NCI-H2227 treated with DMSO at 0.1 percent for 48 hours (cell line): ENCODE measurements at places on chromosomes 7 and 10.

DNA sequence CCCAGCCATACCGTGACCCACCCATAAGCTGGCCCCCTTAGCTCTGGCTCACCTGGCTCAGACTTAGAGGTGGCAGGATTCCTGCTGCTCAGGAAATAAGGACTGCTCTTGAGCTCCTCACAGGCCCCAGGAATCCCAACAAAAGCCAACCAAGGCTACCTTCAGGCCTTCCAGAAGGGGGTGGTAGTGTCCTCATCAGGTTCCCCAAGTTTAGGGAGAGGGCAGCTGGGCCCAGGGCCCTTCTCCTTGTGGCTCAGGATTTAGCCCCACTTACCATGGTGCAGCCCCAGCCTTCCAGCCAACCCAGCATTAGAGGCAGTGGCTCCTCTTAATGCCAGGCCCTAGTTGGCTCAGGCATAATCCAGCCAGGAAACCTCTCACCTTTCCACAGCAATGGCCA, 23.5 kb downstream of the NPFFR1 start:
- no peak for DNase-seq

DNA sequence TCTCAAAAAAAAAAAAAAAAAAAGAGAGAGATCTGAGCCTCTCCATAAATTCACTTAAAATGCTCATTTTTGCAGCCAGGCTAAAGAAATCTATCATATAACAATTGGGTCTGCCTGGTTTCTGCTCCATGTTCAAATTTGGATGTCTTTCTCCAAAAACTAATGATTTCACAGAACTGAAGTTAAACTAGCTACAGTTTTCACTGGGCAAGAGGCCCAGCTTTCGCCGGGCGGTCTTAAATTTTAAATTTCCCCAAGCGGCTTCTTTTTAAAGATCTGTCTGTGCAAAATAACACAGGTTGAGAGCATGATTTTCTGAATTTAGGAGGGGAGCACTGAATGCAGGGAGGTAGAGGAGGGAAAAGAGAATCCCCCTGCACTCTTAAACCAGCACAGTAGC, 603.4 kb downstream of the KCNMA1 start:
- no peak for DNase-seq

DNA sequence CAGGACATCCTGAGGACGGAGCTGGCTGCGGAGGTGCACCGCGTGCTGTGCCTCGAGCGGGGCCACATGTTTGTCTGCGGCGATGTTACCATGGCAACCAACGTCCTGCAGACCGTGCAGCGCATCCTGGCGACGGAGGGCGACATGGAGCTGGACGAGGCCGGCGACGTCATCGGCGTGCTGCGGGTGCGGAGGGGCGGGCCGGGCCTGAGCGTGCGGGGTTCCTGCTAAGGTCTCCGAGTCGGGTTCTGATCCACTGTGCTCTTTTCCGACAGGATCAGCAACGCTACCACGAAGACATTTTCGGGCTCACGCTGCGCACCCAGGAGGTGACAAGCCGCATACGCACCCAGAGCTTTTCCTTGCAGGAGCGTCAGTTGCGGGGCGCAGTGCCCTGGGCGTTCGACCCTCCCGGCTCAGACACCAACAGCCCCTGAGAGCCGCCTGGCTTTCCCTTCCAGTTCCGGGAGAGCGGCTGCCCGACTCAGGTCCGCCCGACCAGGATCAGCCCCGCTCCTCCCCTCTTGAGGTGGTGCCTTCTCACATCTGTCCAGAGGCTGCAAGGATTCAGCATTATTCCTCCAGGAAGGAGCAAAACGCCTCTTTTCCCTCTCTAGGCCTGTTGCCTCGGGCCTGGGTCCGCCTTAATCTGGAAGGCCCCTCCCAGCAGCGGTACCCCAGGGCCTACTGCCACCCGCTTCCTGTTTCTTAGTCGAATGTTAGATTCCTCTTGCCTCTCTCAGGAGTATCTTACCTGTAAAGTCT, 10.4 kb downstream of the ATG9B start:
- DNase-seq = no peak

GRCh38 chr10:32949221-32949678, 8.8 kb downstream of the ITGB1 start:
- no peak for DNase-seq

DNA sequence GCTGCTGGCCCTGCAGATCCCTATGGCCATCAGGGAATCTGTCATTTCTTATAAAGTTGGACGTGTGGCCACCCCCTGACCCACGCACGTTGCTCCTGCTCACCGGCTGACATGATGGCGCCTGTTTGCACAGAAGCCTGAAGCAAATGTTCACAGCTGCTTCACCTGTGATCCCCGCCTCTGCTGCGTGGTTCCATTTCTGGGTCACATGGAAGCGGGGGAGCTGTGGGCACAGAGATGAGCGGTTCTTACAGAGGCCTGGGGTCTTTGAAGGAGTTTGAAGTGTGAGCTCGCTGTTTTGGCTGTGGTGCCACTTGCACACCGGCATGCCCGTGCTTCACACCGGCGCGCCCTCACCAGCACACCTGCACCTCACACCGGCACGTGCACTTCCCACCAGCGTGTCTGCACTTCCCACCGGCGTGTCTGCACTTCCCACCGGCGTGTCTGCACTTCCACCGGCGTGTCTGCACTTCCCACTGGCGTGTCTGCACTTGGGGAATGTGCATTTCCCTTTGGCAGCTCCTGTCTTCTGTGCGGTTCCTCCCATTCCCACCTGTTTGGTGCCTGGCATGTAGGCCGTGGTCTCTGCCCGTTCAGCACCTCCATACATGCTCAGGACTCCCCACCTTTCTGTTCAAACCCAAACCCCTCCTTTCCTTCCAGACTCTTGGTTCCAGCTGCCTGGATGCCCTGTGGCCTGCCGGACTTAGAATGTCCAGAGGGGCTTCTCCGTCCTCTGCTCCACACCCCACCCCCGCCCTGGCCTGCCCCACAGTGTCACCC, 86.7 kb downstream of the INPP5A start:
- DNase-seq = no peak

- DNase-seq = no peak
Measured at GRCh38 chr10:112981553-112981952, 31.5 kb downstream of the TCF7L2 start.

DNA sequence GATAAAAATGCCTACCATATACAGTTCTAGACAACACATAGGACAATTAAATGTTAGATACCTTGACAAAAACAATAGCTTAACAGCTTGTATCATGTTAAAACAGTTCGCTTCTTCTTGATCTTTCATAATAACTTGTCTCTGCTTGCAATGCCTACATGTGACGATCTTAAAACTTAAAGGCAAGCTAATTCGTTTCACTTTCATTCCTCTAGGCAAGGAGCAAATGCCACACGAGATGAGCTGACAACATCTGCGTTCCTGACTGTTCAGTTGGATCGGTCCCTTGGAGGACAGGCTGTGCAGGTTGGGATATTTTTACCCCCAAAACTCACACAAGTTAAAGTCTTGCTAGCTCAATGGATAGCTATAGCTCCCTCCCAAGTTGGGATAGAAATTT, 51.6 kb upstream of the ARL4A start:
- no peak for DNase-seq

- DNase-seq = no peak
Measured at GRCh38 chr7:73909051-73909941, 48.3 kb downstream of the TMEM270 start.

DNA sequence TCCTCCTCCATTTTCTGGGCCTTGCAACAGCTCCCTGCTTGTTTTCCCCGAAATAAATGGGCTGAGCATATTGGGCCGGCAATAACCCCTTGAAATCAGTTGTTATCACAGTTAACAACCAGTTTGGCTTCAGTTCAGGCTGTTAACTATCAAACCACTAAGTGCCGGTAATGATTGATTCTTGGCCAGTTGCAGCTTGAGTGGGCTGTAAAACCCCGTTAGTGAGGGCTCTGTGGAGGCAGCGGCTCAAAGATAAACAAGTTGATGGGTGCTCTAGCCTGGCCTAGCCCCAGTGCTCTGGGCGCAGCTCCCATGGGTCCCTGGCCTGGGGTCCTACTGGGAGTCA, 8.3 kb downstream of the FGF8 start:
- DNase-seq = peak; percentile 3

- peak; percentile 37 for DNase-seq
Measured at GRCh38 chr10:6388261-6388893, 185.6 kb downstream of the PFKFB3 start.

GRCh38 chr10:117741524-117741923, 199.0 kb downstream of the EMX2 start:
- no peak for DNase-seq

DNA sequence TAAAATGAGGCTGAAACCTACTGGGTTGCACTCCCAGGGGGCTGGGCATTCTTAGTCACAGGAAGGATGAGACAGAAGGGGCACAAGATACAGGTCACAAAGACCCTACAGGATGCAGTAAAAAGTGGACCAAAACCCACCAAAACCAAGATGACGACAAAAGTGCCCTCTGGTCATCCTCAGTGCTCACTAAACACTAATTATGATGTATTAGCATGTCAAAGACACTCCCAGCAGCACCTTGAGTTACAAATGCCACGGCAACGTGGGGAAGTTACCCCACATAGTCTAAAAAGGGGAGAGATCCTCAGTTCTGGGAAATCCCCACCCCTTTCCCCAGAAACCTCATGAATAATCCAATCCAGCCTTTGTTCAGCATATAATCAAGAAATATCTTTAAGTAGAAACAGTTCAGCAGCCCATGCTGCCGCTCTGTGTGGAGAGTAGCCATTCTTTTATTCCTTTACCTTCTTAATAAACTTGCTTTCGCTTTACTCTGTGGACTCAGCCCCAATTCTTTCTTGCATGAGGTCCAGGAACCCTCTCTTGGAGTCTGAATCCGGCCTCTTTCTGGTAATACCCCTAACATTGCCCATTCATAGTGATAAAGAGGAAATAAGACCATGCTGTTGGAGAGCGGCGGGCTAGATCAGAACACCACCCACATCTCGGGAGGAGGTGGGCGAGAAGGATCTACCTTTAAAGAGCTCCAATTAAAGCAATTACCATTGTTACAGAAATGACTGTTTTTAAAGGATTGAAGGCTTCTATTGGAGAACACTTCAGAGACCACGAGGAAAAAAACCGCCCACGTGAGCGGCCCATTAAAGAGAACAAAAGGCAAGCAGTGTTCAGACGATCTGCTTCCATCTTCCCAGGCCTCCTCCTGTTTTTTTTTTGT, 170.9 kb downstream of the USP6NL start:
- DNase-seq = no peak

DNA sequence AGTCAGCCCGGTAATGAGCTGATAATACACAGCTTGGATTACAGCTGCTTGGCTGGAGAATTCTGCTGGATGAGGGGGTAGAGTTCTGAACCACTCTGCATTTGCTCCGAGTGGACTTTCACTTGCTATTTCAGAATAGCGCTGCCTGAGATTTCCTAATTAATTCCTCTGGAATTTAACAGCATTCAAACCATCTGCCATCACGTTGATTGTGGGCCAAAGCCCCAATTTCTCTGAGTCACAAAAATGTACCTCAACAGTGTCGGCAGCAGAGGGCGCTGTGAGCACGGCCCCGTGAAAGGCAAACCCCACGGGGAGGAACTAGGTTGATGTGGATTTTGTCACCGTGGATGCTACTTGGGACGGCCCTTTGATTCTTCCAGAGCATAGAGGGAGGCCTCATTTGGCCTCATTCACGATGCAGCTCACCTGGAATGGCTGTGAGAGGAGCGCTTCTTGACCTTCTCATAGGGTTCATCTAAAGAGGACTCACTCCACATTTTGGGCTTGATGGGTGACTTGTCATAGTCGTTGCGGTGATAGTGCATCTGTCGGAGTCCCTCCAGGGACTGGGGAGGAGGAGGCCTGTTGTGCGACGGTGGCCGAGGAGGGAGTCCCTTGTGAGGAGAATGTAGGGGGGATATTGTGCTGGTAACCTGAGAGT, 73.3 kb downstream of the PRPF18 start:
- peak; percentile 1 for DNase-seq

DNA sequence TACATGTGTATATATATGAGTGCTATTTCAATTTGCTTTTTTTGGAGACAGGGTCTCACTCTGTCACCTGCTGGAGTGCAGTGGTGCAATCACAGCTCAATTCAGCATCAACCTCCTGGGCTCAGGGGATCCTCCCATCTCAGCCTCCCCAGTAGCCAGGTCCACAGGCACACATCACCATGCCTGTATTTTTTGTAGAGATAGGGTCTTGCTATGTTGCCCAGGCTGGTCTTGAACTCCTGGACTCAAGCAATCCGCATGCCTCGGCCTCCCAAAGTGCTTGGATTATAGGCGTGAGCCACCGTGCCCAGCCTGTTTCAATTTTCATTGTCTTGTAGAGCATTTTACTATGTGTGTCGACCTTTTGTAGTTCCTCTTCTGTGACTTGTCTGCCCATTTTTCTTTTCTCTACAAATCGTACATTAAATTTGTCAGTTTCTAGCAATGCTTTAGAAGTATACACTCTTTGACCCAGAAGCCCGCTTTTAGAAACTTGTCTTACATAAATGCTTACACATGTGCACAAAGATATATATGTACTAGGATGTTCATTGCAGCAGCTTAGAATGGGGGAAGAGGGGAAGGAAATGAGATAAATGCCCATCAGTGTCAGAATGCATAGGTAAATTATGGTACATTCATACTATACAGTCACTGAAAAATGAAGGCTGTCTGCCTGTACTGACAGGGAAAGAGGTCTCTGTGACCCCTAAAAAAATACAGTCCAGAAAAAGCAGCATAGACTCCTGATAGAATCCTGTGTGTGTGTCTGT, 12.2 kb upstream of the RFC2 start:
- no peak for DNase-seq

- DNase-seq = no peak
Measured at GRCh38 chr10:33298893-33299292, 35.6 kb downstream of the NRP1 start.

DNA sequence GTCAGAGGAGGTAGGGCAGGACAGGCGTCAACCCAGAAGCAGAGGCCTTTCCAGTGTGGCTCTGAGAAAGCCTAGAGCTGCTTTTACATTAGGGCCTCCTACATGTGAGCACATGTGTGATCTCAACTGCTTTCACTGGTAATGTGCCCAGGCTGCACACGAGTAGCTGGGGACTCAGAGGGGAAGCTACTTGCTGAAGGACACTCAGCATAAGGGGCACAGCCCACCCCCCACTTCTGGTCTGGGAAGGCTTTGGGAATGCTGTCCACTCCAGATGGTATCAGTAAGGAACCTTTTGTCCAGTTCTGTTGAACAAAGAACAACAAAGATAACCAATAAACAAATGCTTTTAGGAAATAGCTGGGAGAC, 18.9 kb downstream of the PRF1 start:
- no peak for DNase-seq

- peak; percentile 41 for DNase-seq
Measured at GRCh38 chr7:112495810-112496462, 15.1 kb downstream of the LSMEM1 start.

DNA sequence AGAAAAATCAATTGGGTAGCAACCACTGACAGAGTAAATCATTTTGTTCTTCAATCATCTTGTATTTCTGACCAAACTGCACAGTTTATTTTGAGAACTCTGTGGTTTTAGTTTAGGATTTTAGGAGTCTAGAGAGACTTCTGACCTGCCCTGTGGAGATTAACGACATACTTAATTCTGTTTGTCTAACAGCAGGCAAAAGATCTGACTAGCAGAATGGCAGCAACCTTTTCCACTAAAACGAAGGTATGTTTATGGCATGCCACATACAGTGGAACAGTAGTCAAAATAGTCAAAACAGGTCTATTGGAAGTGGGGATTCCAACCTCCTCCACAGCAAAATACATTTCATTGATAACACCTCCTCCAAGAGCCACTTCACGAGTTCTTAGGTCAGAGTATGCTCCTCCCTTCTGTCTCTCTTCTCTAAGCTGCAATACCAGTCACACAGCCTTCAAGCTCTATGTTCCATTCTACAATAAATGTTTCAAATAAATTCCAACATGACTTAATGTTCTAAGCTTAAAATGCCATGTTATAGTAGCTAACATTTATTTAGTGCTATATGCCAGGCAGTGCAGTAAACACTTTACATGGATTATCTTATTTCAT, 34.4 kb downstream of the NRCAM start:
- peak; percentile 20 for DNase-seq
